ENCODE measurements at places on chromosomes 2 and 18.

DNA sequence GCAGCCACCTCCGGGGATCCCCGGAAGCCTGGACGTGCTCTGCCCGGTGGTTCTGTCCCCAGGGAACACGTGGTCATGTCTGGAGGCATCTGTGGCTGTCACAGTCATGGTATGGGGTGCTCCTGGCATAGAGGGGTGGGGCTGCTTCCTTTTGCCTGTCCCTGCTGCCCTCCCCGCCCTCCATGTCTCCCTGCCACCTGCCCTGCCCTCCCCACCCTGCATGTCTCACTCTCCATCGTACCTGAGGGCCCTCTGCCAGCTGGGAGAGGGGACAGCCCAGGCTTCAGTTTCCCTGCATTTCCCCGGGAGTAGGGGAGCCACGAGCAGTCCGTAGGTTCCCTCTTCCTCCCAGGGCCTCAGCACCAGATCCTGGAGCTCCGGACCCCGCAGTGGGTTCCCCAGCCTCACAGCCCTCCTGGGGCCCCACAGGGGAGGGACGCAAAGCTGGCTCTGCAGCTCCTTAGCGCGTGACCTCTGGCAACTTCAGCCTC, 90.0 kb upstream of the CTDP1 start:
- no peak for DNase-seq

GRCh38 chr18:21366896-21367295, 124.9 kb downstream of the GREB1L start:
- DNase-seq = no peak

GRCh38 chr2:108315444-108315934, 26.8 kb downstream of the SULT1C2 start:
- DNase-seq = no peak

- DNase-seq = no peak
Observed at GRCh38 chr2:88813612-88814011, 122.1 kb downstream of the RPIA start.

DNA sequence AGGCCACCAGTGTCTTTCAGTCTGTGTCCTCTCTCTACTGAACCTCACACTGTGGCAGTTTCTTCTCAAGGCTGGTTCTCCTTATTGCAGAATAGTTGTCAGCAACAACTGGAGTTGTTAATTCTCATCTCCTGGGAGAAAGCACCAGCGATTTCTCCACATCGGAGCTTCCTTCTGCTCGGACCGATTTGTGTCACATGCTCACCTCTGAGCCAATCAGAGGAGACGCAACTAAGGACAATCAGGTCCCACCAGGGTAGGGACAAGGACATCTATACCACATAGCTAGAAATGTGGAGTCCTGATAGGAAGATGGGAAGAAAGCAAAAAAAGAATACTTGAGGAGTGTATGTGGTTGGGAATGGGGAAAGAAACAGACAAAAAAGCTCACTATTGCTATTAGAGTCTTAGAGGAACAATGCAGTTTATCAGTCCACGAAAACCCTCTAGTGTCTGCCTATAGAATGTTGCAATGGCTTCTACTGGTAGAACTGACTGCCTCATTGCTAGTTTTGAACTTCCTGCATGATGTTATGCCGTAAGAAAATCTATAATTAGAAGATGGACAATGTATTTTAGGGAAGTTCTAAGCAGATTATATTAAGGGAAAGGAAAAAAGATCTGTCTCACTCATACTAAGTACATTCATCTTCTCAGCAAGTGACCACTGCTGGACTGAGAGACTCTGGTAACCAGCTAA, 169.7 kb downstream of the CDCA7 start:
- no peak for DNase-seq

GRCh38 chr2:12928197-12928774, 211.6 kb downstream of the TRIB2 start:
- no peak for DNase-seq

Measured in CD4-positive, alpha-beta T cell treated with Interleukin-6 at 100 ng/mL for 8 hours (primary cell).